ENCODE measurements at places on chromosomes 16 and 17. TPM values are rescaled to one million over a fixed set of nuclear protein-coding genes. Genes with fewer than 3 reads are reported as not detected.

- no peak overlapping the region for H3K4me3 ChIP-seq
- DNase-seq = no peak
- no peaks in the 10 kb centered on the region for H3K27me3 ChIP-seq
Measured at GRCh38 chr16:12202486-12202885, 226.0 kb downstream of the SNX29 start.

GRCh38 chr16:62225675-62226074, 189.4 kb upstream of the CDH8 start:
- no peak overlapping the region for H3K27ac ChIP-seq
- H3K27me3 ChIP-seq = no peaks in the 10 kb centered on the region
- H3K4me1 ChIP-seq = no peaks in the 10 kb centered on the region
- no peaks in the 10 kb centered on the region for H3K36me3 ChIP-seq

The NHLRC4 gene
- 0.73 TPM for total RNA-seq

The SPNS3 gene
- total RNA-seq = not detected

The RUNDC3A gene
- 3.4 TPM for total RNA-seq

Measured in astrocyte (in vitro differentiated cells and primary cell).